Renal cortical epithelial cell (primary cell): ENCODE measurements at places on chromosomes 16 and 17.

GRCh38 chr17:65902831-65903522 lies 289.0 kb downstream of the CEP112 start:
- no peak for DNase-seq

DNA sequence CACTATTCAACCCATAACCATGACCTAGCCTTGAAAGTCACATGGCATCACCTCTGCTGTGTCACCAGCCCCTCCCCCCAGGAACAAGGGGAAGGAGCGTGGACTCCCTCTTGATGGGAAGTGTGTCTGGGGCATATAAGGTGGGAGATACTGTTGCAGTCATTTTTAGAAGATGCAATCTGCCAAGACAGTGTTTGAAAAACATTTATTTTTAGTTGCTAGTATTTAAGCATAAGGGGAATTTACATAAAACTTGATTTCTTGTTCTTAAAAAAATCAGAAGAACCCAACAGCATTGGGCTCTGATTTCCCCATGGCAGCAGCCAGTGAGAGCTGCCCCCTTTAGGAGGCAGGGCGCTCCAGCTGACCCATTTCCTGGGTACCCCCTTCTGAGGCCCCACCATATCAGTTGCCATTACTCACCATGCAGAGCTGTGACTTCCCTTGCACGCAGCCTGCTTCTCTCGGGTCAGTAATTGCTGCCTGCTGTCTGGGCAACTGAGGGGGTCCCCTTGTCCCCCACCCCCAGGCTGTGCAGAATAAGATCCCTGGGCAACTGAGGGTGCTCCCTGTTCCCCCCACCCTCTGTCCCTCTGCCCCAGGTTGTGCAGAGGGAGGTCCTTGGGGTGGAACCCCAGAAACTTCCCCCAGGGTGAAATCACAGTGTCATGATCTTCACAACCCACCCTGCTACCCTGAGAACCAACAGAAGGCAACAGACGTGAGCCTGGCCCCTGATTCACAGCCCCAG lies 11.8 kb upstream of the CDC42EP4 start:
- DNase-seq, result no peak

- no peak for DNase-seq
Observed at GRCh38 chr17:32625971-32626370, 139.2 kb downstream of the CDK5R1 start.

DNA sequence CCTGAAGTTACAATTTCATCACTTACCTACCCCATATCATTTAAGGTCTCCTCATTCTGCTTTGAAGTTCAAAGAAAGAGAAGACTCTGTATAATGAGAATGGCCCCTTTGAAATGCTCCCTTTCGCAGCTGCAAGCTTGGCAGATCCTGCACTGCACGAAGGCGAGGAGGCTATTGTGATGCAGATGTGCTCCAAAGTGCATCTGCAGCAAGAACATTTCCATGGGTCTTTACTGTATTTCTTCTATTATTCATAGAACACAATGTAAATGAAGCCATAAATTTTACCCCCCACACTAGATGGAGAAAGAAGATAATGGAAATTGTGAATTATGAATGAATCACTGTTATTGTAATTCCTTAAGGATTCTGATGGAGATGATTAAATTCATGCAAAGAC lies 178.7 kb downstream of the CHD9NB start:
- no peak for DNase-seq

- DNase-seq, result no peak
Observed at GRCh38 chr17:55587608-55588139, 76.4 kb upstream of the SMIM36 start.

GRCh38 chr17:50184611-50185398 lies 16.6 kb downstream of the COL1A1 start:
- DNase-seq, result no peak

DNA sequence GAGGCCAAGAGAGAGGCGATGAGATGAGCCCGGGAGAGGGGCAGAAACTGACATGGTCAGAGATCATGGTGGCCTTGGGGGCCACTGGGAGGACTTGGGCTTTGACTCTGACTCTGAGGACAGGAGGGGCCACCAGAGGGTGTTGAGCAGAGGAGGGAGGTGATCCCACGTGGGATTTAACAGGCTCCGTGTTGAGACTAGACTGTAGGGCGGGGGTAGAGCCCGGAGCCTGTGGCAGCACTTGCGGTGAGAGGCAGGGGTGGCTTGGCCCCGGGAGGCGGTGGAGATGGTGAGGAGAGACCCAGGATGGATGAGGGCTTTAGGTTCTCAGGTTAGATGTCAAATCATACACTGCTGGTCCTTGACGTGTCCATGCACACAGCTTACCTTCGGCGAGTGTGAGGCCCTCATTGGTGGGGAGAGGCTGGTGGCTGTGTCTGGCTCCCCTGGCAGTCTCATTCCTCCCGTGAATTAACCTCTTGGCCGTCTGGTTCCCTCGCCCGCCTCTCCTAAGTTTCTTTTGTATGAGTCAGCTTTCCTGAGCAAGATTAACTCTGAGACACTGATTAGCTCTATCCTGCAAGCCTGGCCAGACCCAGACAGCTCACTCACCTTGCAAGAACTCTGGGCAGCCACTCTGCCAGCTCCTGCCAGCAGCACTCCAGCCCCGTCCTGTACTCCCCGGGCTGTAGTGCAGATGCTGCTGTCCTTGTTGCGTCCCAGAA lies 39.7 kb downstream of the VPS35L start:
- peak; percentile 94 for DNase-seq

DNA sequence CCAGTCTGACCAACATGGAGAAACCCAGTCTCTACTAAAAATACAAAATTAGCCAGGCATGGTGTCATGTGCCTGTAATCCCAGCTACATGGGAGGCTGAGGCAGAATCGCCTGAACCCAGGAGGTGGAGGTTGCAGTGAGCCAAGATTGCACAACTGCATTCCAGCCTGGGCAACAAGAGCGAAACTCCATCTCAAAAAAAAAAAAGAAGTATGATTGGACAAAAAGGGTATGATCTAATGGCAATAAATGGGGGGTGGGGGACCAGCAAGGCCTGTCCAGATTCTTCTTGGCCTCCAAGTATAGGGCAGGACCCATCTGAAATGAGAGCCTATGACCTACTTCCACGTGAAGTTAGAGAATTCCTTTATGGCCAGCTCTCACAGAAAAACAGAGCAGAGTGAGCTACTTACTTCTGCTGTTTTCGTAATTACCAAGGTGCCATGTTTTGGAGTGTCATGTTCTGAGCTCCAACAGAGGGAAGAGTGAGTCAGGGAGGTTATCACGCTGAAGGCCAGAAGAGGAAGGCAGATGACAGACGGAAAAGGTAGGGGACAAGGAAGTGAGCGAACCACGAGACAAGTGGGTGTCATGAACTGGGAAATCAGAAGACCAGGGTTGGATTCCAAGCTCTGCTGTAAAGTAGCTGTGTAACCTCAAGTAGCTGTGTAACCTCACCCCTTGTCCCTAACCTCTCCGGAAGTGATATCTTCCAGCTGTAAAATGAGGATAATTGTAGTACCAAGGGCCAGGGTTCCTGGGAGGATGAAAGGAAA lies 3.6 kb upstream of the ZMYND15 start:
- no peak for DNase-seq

- DNase-seq, result peak; percentile 92
Observed at GRCh38 chr16:75464122-75464918, at the start of gene TMEM170A. Gene TMEM170A, minus strand, starts transcription at chr16:75464689. Its CDS starts 89 bp downstream, at chr16:75464600.

DNA sequence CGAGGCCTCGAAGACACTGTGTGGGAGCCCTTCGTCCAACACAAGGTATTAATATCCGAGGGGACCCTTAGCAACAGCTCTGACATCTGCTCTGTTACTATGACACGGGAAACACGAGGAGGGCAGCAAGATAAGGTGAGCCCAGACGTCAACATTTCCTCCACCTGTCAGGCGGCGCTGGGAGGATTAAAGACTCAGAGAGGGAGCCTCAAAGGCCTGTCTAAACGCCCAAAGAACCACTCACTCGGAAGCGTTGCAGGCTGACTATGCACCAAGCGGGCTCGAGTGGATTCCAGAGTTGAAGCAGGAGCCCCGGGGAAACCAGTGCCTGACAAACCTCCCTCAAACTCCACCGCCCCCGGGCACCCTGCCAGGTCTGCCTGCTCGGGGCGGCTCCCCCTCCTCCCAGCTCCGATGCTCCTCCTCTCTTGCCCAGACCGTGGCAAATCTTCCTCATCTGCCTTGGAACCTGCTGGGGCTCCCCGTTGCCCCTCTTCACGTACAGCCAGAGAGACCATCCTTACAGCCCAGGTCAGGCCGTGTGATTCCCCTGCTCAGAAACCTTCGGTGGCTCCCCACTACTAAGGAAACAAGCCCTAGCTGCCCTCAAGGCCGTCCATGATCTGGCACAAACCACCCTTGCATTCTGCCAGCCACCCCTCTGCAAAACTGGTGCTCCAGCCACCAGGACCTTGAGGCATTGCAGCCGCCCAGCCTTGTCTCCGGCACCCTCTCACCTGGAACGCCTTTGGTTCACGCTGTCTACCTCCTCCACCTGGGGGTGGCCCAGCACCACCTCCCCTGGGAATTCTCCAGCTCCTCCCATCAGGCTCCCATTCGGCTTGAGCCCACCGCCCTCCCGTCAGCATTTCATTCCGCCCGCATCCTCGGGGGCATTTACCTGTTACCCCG lies 16.2 kb downstream of the RPH3AL start:
- no peak for DNase-seq

DNA sequence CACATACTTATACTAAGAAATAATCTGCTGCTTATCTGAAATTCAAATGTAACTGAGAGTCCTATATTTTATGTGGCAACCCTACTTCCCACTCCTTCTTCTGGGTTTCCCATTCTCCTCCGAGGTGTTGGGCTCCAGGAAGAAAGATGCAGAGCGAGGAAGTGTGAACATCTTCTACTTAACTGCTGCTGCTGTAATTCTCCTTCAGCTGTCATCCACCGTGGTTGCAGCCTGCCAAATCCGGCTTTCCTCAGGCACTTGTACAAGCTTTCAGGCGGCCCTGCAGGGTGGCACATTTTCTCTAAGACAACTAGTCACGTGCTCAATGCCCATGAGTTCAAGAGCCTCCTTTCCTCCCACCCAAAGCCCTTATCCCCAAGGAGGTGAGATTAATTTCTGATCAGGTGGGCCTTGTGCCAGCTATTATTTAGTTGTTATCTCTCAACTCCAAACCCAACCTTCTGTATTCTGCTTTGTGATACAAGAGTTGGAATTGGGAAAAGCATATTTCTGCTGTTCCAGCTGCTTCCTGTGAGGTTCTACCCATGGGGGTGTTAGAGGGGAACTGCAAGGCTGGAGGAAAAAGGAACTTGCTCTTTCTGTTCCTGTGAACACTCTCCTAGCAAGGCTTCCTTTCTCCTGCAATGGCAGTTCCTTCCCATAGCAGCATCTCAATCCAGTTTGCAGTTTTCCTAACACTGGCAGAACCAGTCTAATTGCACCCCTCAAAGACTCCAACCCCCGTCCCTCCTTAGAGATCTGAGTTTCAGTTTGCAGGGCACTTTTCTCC lies 67.6 kb upstream of the RBBP6 start:
- no peak for DNase-seq

- no peak for DNase-seq
Observed at GRCh38 chr16:19168371-19169081, 486 bp downstream of the SYT17 start.

DNA sequence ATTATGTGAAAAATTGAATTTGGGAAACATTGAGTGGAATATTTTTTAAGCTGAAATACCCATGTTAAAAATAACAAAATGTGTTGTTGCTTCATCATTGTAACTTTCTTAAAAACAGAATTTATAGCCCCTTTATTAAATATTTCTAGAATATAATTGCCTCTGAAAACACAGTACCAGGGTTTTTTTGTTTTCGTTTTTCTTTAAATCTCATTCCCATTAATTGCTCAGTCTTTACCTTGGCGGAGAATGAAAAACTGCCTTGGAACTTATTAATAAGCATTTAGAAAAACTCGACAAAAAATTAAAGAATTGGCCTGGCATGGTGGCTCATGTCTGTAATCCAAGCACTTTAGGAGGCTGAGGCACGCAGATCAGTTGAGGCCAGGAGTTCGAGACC lies 195.2 kb upstream of the TBX2 start:
- DNase-seq, result no peak

- DNase-seq, result peak; percentile 64
Observed at GRCh38 chr16:54286366-54287130, at the start of gene IRX3. Gene IRX3, minus strand, starts transcription at chr16:54286787. Its CDS starts 737 bp downstream, at chr16:54286050.

DNA sequence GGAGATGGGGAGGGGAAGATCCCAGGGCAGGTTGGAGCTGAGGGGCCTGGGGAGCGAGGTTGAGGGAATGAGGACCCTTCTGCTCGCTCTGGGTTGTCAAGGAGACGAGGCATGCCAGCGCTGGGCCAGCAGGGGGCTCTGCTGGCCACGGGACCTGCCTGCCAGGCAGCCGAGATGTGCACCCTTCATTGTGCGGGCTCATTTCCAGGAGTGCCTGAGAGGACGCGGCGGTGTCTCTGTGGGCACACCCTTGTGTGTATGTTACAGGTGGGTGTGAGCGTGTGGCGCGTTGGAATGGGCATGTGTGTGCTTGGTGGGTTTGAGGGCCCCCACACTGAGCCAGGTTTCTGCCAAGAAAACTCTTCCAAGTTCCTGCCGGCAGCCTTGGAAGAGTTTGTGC lies 15.9 kb downstream of the ARHGAP23 start:
- DNase-seq, result peak; percentile 31

GRCh38 chr16:11400076-11400475 lies 54.8 kb downstream of the RMI2 start:
- no peak for DNase-seq

DNA sequence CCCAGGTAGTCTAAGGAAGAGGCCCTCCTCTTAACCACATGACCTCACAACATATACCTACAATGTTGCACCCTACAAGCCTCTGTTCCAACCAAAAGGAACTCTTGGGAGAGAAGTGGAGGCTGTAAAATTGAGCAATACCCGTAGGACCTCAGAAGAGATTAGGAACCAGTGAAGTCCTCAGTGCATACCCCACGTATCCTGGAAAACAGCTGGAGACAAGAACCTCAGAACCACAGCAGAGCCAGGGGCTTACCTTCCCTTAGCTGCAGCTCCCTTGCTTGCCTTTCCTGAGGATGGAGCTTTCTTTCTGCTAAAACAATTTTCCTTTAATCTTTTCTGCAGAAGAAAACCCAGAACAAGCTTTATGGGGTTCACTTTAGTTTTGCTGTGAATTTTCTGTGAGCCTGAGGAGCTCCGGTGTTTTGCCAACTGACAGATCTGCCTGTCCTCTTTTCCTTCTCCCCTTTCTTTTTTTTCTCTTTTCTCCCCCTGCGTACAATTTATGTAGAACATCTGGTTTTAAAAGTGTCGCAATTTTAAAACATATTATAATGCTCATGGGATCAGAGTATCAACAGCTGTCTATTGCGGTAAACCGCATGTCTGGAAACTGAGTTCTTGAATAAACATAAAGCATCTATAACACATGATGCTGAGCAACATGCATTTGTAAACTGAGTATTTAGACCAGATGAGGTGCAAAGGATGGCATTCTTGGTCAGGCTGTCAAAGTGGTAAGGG lies 226.4 kb upstream of the MAF start:
- DNase-seq, result no peak

- no peak for DNase-seq
Observed at GRCh38 chr16:11280616-11281522, at the start of gene PRM1. Gene PRM1, minus strand, starts transcription at chr16:11281330. Its CDS starts 92 bp downstream, at chr16:11281238.
